ENCODE measurements at places on chromosomes 1 and 21.

DNA sequence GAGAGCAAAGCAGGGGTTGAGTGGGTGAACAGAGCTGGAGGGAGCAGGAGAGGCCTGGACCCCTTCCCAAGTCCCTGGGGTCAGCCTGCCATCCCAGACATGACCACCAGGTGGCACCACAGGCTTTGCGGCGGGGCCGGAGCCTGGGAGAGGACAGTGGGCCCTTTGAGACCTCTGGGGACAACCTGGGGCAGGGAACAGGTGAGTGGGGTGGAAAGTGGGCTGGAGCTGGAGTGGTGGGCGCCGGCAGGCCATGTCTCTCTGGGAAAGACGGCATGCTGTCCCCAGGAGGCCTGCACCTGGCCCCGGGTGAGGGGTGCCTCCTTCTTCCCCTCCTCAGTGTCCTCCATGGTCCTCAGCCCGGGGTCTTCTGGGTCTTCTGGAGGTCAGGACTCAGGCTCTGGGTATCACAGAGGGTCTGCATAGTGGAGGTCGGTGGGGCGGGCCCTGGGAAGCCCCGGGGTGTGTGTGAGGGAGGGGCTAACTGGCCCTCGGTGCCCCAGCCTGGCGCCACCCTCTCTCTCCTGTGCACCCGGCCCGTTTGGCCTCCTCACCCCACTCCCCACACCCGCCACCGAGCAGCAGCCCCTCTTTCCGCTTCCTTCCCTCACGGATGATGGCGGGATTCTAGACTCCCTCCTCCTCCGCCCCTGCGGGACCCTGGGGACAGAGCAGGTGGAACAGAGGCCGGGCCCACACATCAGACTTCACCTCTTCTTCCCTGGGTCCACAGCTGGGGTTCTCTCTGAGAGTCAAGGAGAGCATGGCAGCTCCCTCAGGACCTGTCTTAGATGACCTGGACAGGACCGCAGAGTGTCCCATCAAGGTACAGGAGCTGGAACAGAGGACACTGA, 28.5 kb upstream of the PKP1 start:
- peak; percentile 78 for DNase-seq

GRCh38 chr1:82934074-82934473, 1064.9 kb downstream of the TTLL7 start:
- DNase-seq, result no peak

GRCh38 chr1:240912821-240913220, 300.9 kb upstream of the GREM2 start:
- DNase-seq, result no peak

DNA sequence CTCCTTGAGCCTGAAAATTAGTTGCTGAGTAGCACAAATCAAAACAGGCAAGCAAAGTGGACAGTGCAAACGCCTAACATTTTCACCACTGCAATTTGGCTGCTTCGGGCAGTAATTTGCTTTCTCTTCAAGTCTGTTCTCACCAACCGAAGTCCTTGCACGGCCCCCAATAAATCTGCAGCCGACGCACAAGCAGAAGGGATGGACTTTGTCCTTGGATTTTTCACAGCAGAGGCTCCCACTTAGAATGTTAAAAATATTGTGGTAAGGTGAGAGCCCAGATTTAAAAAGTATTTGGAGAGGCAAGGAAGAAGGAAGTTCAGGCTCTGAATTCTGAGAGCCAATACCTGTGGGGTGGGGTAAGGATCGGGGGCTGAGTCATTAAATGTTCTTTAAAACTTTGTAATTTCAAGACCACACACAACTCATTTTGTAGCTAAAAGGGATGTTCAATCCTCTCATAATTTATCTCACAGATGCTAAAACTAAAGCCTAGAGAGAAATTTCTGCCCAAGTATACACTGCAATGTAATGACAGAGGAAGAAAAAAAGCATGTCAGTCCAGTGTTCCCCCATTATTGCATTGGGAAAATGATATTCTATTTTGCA, 6.2 kb downstream of the CD247 start:
- no peak for DNase-seq

GRCh38 chr1:145719230-145720079, at the start of gene CD160:
Gene CD160, plus strand, starts transcription at chr1:145719499. Its CDS starts 8,829 bp downstream, at chr1:145728328.
- DNase-seq, result no peak
